ENCODE measurements at places on chromosomes 13 and 19. TPM values are rescaled to one million over a fixed set of nuclear protein-coding genes. Genes with fewer than 3 reads are reported as not detected.

DNA sequence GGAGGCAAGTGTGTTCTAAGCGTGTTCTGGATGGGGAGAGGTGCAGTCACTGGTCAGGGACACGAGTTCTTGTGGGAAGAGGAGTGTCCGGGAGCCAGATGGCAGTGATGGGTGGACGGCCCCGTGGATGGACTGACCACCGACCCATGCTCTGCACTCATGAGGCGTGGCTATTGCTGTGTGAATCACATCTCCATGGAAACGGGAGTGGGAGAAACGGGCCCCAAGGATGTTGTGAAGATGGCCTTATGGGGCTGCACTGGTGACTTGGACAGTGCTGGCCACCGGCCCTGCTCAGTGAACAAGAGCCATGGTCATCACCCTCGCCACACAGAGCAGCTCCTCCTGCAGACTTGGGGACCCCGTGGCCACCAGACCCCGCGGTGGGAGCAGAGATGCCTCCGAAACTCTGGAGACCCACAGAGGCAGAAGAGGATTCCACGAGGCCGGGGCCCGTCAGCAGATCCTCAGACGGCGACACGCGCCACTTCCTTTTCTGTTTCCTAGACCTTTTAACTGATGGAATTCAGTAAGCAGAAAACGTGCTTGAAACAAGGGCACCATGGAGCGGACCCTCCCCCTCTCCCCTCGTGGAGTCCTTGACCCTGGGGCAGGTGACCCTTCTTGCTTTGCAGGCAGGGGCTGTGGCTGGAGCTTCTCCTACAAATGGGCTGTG lies 47.5 kb downstream of the GAS6 start:
- H3K27me3 ChIP-seq: no peaks in the 10 kb centered on the region
- H3K27ac ChIP-seq: no peak overlapping the region
- H3K4me3 ChIP-seq: peak overlapping the region; percentile 20
- no peaks in the 10 kb centered on the region for H3K36me3 ChIP-seq

GRCh38 chr13:95552208-95552538 lies 347 bp upstream of the CLDN10 start:
- DNase-seq: no peak
- no peaks in the 10 kb centered on the region for H3K36me3 ChIP-seq
- H3K4me3 ChIP-seq: no peak overlapping the region
- H3K27ac ChIP-seq: no peak overlapping the region

Gene ATP4B
- not detected for total RNA-seq

DNA sequence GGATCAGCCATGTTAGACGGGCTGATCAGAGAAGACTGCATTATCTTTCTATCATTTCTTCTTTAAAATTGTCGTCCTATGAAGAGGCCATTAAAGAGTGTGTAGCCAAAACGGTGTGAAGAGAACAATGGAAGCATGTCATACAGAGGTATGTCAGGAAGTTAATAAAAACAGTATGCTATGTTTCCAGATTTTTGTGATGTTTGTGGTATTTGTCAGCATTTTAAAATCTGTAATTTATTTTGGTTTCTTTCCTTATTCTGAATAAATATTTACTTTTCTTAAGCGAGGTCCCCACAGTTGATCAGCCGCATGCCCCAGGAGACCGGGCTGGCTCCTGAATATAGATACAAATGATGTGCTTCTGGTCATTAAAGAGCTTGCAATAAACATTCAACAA lies 142.9 kb upstream of the SERP2 start:
- H3K27me3 ChIP-seq: no peaks in the 10 kb centered on the region
- no peak overlapping the region for H3K4me3 ChIP-seq
- no peaks in the 10 kb centered on the region for H3K4me1 ChIP-seq

DNA sequence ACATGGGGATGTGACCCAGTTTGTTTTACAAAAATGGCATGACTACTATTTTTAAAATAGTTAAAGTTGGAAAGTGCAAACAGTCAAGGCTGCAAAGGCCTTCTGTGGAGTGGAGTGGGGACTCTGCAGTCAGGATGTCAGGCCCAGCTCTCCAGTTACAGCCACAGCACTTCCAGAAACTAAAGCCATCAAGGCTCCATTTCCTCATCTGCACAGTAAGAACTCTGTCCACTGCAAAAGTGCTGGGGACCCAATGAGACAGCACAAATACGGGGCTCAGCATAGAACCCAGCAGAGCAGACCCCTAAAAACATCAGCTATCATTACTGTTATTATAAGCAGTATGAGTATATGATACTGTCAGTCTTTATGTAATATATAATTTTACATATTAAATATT lies 73.6 kb downstream of the SACS start:
- H3K36me3 ChIP-seq: peaks cover 37% of the 10 kb centered on the region
- H3K4me1 ChIP-seq: no peaks in the 10 kb centered on the region
- no peaks in the 10 kb centered on the region for H3K27me3 ChIP-seq
- H3K4me3 ChIP-seq: no peak overlapping the region

DNA sequence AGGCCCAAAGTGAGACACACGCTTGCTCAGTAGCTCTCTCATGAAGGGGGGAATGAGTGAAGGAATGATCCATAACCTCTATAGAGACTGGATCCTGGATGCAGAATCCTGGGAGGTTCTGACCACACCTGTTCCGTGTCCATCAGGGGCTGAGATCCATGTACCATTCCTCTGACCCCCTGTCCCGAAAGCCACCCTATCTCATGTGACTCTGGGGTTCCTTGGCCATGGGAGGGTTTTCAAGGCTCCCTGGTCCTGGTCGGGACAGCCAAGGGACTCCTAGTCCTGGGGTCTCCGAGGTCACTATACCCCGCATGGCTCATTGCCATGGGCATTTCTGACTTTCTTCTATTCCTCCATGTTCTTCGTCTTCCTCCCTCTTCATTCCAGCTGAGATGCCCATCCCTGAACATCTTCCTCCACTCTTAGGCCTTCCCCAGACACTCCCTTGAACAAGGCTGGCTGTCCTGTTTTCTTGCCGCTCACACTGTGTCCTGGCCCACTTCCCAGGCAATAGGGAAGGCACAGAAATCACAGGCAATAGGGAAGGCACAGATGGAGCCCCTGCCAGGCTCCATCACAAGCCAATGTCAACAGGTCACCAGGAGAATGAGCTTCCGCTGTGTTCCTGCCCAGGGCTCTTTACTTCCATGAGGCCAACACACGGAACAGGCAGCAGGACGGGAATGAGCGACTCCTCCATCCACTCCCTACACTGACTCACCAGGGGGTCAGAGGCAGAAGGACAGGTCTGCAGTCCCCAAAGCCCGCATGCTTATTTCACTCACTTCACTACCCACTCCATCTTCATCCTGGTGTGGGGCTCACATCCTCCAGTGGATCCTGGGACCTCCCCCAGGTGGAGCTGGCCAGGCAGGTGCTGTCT lies 3.2 kb downstream of the CEACAM5 start:
- H3K27ac ChIP-seq: no peak overlapping the region
- H3K27me3 ChIP-seq: no peaks in the 10 kb centered on the region
- no peak overlapping the region for H3K4me3 ChIP-seq
- no peaks in the 10 kb centered on the region for H3K4me1 ChIP-seq
- no peaks in the 10 kb centered on the region for H3K36me3 ChIP-seq

GRCh38 chr13:46640843-46641242 lies 87.9 kb downstream of the LRCH1 start:
- no peaks in the 10 kb centered on the region for H3K4me1 ChIP-seq
- no peaks in the 10 kb centered on the region for H3K36me3 ChIP-seq
- H3K4me3 ChIP-seq: no peak overlapping the region
- no peaks in the 10 kb centered on the region for H3K27me3 ChIP-seq

- no peaks in the 10 kb centered on the region for H3K36me3 ChIP-seq
Observed at GRCh38 chr13:65677906-65678305, 1552.2 kb downstream of the PCDH9 start.

DNA sequence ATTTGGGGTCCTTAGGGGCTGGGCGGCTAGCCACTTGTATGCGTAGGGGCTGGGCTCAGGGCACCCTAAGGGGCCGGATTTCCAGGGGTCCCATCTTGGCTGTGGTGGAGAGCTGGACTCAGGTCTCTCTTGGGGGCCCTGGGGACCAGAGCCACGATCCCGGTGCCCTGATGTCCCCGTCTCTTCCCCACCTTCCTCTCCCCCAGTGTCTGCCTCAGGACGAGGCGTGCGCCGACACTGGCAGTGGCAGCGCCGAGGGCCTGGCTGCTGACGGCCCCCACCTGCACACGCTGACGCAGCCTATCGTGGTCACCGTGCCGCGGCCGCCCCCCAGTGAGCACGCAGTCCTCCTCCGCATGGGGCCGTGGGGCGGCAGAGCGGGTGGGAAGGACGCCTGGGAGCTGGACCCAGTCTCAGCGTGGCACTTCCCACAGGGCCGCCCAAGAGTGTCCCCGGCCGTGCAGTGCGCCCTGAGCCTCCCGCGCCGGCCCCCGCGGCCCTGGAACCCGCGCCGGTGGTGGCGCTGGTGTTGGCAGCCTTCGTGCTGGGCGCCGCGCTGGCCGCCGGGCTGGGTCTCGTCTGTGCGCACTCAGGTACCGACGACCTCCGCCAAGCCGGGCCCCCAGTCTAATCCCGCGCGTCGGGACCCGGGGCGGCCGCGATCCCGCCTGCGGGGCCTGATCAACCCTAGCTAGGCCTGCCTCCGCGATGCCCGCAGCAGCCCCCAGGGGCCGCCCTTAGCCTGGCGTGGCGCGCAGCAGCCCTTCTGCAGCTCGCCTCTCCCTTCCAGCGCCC lies 2.7 kb upstream of the SNAPC2 start:
- peaks cover 18% of the 10 kb centered on the region for H3K27me3 ChIP-seq
- DNase-seq: peak; percentile 48
- peaks cover 37% of the 10 kb centered on the region for H3K4me1 ChIP-seq
- no peaks in the 10 kb centered on the region for H3K36me3 ChIP-seq

DNA sequence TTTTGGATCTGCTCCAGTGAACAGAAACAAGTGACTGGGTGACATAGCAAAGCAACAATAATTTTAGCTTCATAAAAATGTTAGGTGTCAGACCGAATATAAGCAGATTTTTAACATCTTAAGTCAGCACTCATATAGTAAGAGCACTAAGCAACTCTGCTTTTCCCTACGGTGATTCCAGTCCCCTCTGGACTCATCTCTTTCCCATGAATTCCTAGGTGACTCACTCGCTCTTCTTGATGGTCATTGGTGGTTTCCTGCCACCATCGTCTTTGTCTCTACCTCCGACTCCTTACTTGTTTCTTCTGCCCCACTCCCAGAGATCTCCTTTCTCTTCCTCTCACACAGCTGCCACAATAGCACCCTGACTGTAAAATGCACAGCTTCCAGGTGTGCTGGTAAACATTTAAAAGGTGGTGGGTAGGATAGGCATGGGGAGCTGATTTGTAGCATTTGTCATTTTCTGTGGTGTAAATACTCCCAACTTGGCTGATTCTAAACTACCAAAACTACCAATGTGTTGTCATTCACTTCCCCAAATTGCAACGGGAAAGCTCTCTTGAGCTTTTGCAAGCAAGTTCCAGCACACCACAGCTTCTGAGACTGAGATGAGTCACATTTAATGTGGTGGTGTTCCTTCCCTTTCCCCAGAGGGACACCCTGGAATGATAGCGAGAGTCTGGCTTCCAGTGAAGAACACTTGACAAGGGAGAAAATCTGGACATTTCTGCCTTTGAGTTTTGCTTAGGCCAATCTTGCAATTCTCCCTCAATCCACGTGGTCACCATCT lies 42.8 kb upstream of the CLDN10 start:
- H3K4me1 ChIP-seq: no peaks in the 10 kb centered on the region
- no peaks in the 10 kb centered on the region for H3K27me3 ChIP-seq
- H3K36me3 ChIP-seq: no peaks in the 10 kb centered on the region
- no peak for DNase-seq
